Stimulated activated CD4-positive, alpha-beta T cell treated with anti-CD3 and anti-CD28 coated beads, TNF-alpha, amount 100 ng/mL, for 24 hours (primary cell): ENCODE measurements at places on chromosomes 6 and 20.

GRCh38 chr6:13328875-13329183 lies 492 bp upstream of the TBC1D7 start:
- DNase-seq: no peak

GRCh38 chr20:55283889-55284288 lies 721.4 kb downstream of the CBLN4 start:
- no peak for DNase-seq

DNA sequence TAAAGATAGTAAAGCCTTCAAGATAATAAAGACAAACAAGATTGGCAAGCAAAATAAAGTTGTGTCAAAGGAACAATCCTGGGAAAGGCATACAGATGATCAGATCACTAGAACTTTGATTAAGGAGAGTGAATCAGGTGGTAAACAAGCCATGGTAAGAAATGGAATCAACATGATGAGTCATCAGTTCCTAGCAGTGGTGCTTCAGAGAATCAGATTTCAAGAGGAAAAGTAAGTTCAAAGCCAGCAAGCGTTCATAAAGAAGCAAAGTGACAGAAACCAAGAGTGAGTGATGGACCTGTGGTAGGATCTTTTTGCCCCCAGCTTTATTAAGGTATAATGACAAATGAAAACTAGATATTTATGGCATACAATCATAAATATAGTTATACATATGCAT lies 340.4 kb downstream of the TPBG start:
- DNase-seq: no peak

GRCh38 chr6:168826726-168827585 lies 386.0 kb downstream of the SMOC2 start:
- no peak for DNase-seq

DNA sequence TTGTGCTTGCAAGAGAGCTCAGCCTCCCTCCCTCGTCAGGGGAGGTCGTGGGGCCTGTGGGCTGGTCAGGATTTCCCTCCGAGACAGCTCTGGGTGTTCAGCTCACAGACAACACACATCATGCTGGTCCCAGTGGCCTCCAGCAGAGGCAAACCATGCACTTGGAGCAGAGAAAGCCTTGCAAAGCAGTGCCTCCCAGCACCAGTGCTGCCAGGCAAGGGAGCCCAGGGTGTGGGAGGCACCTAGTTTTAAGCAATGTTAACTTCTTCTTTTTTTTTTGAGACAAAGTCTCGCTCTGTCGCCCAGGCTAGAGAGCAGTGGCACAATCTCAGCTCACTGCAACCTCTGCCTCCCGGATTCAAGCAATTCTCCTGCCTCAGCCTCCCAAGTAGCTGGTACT lies 34.0 kb upstream of the INSM1 start:
- DNase-seq: no peak

GRCh38 chr6:158812611-158813010 lies 6.6 kb downstream of the EZR start:
- no peak for DNase-seq

DNA sequence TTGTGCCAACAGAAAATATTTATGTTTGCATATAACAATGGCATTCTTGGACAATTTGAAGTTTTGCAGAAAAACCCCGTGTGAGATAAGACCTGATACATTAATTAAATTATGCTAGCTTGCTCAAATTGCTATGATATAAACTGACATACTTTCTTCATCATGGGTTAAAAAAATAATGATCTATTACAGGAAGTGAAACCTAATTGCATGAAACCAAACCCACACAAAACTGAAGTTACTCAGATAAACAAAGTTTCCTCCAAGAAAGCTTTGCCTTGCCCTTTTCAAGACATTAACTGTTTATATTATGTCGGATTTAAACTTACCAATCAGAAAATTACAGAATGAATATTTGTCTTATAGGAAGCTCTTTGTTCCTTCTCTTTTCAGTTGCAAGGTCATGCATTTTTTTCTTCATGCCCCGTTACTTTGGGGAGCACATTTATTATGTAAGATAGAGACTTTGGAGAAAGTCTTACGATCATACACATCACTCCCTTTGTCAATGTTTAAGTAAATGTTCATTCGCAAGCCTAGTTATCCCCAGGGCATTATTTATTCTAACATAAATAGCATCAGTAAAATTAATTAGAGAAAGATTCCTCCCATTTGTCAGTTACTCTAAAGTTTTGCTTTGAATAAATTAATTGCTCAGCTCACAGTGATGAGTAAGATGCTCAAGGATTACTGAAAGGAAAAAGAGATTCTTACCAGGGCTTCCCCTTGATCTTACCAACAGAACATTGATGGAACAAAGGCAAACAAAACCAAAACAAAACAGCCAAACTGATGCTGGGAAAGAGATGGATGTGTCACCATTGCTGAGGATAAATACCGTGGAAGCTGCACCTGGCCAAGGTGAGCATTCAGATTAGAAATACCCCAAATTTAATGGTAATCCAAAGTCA lies 14.8 kb upstream of the TMEM244 start:
- DNase-seq: no peak

- DNase-seq: no peak
Observed at GRCh38 chr6:159125014-159125609, 44.1 kb upstream of the FNDC1 start.

- DNase-seq: no peak
Observed at GRCh38 chr20:20525756-20526155, 157.9 kb downstream of the INSM1 start.

GRCh38 chr6:153001767-153002612 lies 519 bp downstream of the MTRF1L start:
- DNase-seq: no peak

GRCh38 chr6:44010411-44011349 lies 116.6 kb downstream of the MRPL14 start:
- DNase-seq: no peak

- DNase-seq: no peak
Observed at GRCh38 chr6:114334237-114334636, 8.6 kb downstream of the HS3ST5 start.

DNA sequence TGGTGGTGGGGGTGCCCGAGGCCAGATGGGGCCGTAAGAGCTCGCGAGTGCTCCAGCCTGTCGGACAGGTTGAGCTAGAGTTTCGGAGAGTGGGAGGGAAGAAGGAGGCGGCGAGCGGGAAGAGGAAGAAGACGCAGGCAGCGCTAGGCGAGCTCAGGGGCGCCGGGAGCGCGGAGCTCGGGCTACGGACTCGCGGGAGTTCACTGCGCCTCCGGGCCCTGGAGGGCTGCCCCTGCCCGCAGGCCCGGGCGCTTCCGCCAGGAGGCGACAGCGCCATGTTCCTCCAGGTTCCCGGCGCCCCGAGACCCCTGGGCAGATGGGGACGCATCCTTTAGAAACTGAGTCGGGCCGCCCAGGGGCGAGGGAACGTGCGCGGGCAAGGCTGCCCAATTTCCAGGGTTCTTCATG lies 984 bp downstream of the TFAP2C start:
- no peak for DNase-seq

GRCh38 chr20:62671765-62672164 lies 29.5 kb downstream of the SLCO4A1 start:
- no peak for DNase-seq

DNA sequence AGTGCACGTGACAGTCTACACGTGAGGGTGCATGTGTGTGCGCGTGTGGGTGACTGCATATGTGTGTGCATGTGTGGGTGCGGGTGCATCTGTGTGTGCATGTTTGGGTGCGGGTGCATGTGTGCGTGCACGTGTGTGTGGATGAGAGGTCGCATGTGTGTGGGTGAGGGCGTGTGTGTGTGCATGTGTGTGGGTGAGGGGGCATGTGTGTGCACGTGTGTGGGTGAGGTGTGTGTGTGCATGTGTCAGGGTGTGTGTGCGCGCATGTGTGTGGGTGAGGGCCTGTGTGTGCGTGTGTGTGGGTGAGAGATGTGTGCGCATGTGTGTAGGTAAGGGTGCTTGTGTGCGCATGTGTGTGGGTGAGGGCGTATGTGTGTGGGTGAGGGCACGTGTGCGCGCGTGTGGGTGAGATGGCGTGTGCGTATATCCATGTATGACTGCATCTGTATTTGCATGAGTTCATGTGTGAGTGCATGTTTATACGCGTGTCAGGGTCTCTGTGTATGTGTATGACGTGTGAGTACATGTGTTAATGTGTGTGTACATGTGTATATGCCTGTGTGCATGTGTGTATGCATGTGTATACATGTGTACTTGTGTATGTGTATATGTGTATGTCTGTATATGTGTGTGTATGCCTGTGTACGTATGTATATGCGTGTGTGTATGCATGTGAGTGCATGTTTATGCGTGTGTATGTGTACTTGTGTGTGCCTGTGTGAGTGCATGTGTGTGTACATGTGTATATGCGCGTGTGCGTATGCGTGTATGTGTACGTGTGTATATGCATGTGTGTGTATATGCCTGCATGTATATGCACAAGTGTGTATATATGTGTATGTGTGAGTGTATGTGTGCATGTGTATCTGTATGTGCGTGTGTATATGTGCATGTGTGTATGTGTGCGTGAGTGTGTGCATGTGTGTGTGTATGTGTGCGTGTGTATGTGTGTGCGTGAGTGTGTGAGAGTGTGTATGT lies 4.1 kb upstream of the LIME1 start:
- DNase-seq: no peak

DNA sequence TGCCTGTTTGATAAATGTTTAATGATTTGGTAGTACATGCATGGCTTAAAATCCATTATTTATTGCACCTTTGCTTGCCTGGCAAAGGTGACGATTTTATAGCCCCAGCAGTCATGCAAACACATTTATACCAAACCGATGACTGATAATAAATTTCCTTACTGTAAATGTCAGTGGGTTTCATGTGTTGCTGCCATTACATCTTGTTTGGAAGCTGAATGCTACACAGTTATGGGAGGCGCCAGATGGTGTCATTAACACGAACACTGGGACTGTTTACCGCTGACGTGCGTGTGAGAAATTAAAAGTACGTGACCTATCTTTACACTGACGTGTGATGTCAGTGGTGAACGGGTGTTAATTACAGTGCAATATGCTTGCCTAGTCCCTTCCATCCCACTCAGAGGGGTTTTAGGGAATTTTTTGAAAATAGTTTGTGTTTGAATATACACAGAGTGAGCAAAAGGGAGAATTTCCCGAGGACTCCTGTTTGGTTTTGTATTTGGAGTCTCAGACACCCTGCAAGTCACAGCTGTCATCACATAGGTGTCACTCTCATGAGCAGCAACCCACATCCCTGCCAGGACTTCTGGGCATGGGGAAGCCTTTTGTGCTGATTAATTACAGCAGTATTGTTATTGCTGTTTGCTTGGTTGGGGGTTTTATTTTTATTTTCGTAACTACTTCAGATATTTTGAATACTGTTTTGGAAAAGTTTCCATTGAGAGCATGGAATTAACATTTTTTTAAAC lies 151.8 kb upstream of the INSM1 start:
- no peak for DNase-seq

DNA sequence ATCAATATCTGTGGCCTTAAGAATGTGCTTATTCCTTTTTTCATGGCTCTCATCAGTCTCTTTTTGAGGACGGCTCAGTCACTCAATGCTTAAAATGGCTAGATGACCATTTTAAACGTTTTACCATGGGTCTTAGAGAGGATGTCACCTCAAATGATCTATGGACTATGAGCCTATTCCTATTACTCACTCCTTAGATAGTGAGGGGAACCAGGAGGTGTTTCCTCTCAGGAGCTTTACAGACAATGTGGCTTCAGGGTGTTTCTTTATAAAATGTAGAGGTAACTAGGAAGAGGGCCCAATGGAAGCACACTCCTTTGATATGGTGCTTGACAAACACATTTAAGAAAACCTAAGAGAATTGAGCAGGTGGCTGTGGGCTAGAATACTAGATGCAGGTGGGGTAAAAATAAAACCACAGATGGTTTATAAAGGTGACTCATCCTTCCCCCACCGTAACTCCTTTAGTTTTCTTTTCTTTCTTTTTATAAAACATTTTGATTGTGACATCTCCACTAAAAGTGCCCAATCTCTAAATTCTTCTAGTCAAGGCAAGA lies 1.5 kb upstream of the TMEM200A start:
- DNase-seq: no peak

- no peak for DNase-seq
Observed at GRCh38 chr20:57161478-57162361, 104.7 kb downstream of the BMP7 start.

GRCh38 chr6:159107451-159108260 lies 61.5 kb upstream of the FNDC1 start:
- no peak for DNase-seq

DNA sequence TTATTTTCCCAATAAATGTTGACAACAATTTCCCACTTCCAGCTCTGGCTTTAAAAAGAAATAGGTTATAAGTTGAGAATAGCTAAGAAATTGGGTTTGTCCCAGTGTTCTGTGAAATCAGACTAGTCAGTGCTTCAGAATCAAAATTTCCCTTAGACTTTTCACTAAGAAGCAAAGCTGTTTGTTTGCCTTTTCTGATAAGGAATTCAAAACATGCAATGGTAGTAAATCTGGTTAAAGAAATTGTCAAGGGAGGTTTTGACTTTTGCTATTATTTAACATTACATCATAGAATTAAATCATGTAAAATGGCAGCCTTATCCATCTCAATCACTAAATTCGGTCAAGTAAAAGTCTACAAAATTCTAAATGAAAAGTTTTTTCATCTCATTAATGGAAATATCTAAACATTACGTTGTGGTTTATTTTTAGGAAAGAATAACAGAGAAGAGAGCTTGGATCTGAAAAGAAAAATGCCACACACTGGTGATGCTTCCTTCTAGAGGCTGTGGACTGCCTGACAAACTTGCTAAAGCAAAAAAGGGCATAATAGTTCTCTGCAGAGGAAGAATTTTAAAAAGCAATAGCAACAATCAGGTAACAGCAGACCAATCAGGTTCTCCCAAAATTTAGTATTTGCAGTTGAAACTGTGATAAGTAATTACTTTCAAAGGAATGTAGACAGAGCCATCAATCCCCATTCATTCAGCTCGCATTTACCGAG lies 36.4 kb downstream of the PLAGL1 start:
- DNase-seq: no peak

- DNase-seq: no peak
Observed at GRCh38 chr6:69866351-69866769, at the start of gene COL19A1. Gene COL19A1, plus strand, starts transcription at chr6:69866556. Its CDS starts 13,012 bp downstream, at chr6:69879568.

DNA sequence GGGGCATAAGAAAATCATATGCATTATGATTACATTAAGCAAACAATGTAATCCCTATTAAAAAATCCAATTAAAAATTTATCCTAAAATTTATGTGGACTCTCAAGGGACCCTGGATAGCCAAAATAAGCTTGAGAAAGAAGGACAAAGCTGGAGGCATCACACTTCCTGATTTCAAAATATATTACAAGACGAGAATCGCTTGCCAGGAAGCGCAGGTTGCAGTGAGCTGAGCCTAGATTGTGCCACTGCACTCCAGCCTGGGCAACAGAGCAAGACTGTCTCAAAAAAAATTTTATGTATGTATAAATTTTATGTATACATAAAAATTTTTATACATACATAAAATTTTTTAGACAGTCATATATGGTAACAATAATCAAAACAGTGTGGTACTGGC lies 48.5 kb upstream of the GCNT2 start:
- no peak for DNase-seq

- no peak for DNase-seq
Observed at GRCh38 chr6:105596284-105596755, 193.4 kb upstream of the PREP start.

DNA sequence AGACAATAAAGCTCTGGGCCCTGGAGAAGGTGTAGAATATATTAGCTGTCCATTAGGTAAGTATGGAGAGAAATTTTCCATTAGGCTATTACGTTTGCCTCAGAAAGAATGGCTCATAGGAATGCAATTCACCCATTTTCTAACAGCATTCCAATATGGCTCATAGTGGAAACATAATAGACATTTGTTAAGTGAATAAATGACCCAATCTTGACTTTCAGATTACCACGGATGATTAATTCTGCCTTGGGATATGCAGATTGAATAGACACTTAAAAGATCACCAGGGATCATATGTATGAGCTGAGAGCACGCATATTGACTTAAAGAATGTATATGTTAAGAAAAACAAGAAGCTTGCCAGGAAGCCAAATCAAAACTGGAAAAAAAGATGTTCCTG lies 209.1 kb upstream of the CDYL start:
- no peak for DNase-seq
